ENCODE measurements at places on chromosomes 16 and 17.
A peak's percentile ranks its signal among the peaks of the same experiment; 100 is the strongest.

DNA sequence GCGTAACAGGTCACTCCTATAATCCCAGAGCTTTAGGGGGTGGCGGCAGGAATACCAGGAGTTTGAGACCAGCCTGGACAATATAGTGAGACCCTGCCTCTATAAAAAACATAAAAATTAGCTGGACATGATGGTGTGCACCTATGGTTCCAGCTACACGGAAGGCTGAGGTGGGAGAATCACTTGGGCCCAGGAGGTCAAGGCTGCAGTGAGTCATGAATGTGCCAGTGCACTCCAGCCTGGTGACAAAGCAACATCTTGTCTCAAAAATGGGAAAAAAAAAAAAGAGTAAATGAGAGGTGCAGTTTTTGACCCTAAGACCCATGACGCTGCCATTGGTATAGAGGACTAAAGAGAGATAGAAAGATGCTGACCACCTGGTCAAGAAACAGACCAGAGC lies 16.1 kb downstream of the PARN start:
- DNase-seq, result no peak

- DNase-seq, result no peak
Observed at GRCh38 chr17:33924104-33924503, 331.0 kb upstream of the CCL2 start.

- DNase-seq, result no peak
Observed at GRCh38 chr17:74330446-74330845, 4.4 kb downstream of the KIF19 start.

- DNase-seq, result no peak
Observed at GRCh38 chr16:4979736-4980660, 21.9 kb downstream of the SEC14L5 start.

GRCh38 chr17:47941246-47942095 lies at the start of gene PNPO:
TSS of gene PNPO (plus strand) at chr17:47941571. CDS start at chr17:47941676, 105 bp downstream.
- DNase-seq, result peak; percentile 92

DNA sequence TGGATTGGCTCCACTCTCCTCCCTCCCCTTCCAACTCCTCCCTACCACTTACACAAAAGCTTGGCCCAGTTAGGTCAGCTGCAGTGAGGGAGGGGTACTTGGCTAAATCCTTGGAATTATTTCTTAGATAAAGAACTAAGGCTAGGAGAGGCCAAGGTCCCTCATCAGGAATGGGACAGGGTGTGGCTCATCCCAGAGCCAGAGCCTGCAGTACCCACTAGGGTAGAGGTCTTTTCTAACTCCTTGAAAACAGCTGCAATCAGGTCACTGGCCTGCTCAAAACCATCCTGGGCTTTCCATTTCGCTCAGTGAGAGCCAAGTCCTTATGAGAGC lies 1.9 kb upstream of the SLC46A1 start:
- DNase-seq, result no peak

DNA sequence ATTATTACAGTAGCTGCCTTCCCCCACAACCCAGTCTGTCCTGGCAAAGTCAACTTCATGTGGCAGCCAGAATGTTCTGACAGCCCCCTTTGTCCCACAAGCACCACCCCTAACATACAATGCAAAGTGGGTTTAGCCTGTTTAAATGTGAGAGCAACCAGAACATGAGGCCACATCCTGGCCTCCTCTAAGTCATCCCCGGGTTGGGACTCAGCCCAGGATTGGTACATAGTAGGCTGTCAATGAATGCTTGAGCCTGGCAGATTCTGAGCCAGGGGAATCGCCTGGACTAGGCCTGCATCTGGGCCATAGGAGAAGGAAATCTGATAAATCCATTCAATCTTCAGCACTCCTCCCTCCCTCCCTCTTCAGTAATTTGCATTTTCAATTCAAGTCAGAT lies 4.3 kb upstream of the ITGA3 start:
- no peak for DNase-seq

Measured in smooth muscle cell of the brain vasculature (primary cell).